ENCODE measurements at places on chromosomes 3 and 15. TPM values are rescaled to one million over a fixed set of nuclear protein-coding genes. Genes with fewer than 3 reads are reported as not detected.

GRCh38 chr3:15040844-15041243, 24.3 kb downstream of the MRPS25 start:
- no peak for DNase-seq

DNA sequence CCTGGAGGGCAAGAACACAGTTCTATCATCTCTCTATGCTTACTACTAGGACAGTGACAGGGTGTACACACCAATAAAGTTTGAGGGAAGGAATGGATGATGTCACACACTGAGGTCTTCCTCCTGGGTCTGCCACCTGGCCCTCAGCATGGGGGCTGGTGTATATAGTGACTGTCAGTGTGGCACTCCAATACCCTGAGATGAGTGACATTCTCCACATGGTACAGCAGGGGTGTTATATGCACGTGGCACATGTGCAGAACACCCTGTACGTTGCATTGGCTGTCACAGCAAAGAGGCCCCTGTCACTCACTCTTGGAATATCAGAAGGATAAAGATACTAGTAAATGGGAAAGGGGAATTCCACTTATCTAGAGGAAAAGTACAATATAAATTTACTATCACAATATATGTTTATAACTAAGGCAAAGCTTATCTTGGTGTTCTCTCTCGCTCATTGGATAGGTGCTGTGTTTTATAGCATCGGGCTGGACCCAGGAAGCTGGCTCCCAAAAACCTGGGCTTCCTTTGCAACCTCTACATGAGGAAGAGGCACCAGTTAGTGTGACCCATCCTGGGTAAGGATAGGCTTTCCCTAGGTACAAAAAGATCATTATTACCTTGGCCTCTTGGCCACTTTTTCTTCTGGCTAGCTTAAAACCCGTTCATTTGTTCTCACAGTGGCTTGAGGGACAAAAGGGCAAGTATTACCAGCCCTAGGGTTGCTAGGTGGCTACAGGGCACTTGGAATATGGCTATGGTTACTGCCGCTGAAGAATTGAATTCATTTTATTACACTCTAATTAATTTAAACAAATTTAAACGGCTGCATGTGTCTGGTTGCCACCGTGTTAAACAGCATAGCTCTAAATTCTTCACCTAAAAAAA, 54.8 kb upstream of the HES1 start:
- DNase-seq: no peak

GRCh38 chr3:194779729-194780224, 94.1 kb downstream of the FAM43A start:
- no peak for DNase-seq

- DNase-seq: no peak
These were observed 75.5 kb downstream of the RBPMS2 start for GRCh38 chr15:64699751-64700388.

- DNase-seq: no peak
These were observed 105.0 kb downstream of the FOXP1 start for GRCh38 chr3:71478568-71478967.

DNA sequence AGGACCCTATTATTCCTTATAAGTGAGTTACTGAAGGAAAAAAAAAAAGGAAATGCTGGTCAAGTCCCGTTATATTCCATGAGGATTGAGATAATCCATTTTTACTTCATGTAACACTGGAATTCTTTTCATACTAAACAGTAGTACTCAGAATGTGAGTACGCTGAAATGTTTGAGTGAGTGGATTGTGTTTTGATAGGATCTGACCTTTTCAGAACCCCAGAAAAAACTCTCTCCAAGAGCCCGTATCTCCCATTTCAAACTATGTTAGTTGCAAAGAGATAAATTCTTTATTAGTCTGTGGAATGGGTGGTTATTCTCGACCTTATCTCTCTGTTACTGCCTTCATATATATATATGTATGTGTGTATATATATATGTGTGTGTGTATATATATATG, 2.5 kb upstream of the LPP start:
- no peak for DNase-seq

GRCh38 chr15:40825661-40826422, 2.7 kb downstream of the PPP1R14D start:
- no peak for DNase-seq

GRCh38 chr3:72123908-72124441, 339.0 kb upstream of the PROK2 start:
- no peak for DNase-seq

The ARRDC4 gene
- total RNA-seq: 1.5 TPM

The MEIS2 gene
- total RNA-seq: not detected

The UQCRC1 gene
- total RNA-seq: 191 TPM
